ENCODE measurements at places on chromosomes 6 and 20. TPM values are rescaled to one million over a fixed set of nuclear protein-coding genes. Genes with fewer than 3 reads are reported as not detected.

Gene MUCL3
- 0.17 TPM for total RNA-seq

Gene MAFB
- total RNA-seq: 0.35 TPM

Gene CASS4
- total RNA-seq: not detected

Gene PRDM1
- 0.87 TPM for total RNA-seq

Gene WFDC5
- total RNA-seq: not detected

Gene SLC44A4
- total RNA-seq: 26.6 TPM

All from renal cortical epithelial cell (primary cell).